WTC11 (cell line): ENCODE measurements at places on chromosomes 6 and 20.

- no peak for DNase-seq
Observed at GRCh38 chr6:103344554-103345163, 1515.1 kb downstream of the HACE1 start.

DNA sequence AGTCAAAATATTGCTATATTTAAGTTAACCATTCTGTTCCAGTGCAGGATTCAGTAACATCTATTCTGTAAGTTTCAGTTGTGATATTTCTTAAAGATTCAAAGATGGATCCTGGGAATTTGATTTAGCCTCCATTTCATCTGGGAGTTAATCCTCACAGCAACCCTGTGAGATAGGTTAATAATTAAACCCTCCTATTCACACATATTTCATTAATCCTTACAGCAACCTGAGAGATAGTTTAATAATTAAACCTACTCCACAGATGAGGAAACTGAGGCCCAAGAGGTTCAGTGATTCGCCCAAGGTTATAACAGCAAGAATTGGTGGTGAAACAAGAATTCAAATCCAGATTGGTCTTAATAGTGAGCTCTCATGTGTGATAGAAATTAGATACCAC lies 10.9 kb upstream of the ZBTB2 start:
- DNase-seq, result no peak

GRCh38 chr6:128242765-128243403 lies 277.5 kb downstream of the PTPRK start:
- no peak for DNase-seq

DNA sequence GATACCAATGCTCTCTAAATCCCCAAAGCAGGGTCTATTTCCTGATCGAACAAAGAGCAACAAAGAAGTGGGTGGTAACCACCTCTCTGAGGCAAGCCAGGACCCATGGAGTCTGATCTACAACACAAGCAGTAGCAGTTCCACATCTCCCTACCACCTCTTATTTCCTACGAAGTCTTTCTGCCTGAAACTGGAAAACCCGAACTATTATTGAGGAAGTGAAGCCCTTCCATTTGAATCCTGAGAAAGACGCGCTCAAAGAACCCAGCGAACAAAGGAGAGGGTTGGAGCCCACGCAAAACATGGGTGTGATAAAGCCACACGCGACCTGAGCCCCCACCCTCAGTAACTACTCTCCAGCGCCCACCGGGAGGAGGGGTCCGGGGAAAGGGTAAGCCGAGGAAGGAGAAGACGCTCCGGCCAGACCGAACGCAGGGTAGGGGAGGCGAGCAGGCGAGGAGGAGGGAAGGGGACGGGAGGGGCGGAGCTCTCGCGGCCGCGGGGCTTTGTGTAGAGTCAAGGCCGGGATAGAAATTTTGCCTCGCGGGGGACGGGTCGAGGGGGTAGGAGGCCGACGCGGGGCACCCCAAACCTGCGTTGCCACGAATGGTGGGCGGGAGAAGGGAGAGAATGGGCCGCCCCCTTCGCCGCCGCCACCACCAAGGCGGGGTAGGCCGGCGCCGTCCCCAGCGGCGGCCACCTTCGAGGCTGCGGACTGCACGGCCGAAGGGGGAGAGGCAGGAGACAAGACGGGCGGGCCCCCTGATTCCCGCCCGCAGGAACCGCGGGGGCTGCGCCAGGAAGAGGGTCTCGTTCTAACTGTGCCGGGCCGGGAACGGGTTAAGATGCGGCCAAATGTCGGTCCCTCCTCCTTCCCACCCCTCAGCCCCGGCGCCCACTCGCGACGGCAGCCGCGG lies 802 bp downstream of the HDAC2 start:
- DNase-seq, result peak; percentile 68

- no peak for DNase-seq
Observed at GRCh38 chr20:24016607-24017457, 28.3 kb upstream of the GGTLC1 start.

DNA sequence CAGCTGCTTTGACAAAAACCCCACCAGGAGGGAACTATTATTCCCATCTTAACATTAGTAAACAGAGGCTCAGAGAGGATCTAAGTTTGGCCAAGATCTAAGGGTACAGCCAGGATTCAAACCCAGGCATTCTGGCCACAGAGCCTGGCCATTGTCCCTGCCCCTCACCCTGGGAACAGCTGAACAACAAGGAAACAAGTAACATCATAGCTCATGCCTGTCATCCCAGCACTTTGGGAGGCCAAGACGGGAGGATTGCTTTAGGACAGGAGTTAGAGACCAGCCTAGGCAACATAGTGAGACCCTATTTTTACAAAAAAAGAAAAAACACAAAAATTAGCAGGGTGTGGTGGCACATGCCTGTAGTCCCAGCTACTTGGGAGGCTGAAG lies 27.5 kb downstream of the TOX2 start:
- DNase-seq, result no peak

GRCh38 chr6:1527073-1527457 lies 82.7 kb upstream of the FOXC1 start:
- peak; percentile 36 for DNase-seq

GRCh38 chr6:108781419-108782100 lies 66.7 kb upstream of the ARMC2 start:
- peak; percentile 62 for DNase-seq

GRCh38 chr6:44659726-44660125 lies 272.2 kb downstream of the CDC5L start:
- DNase-seq, result no peak

DNA sequence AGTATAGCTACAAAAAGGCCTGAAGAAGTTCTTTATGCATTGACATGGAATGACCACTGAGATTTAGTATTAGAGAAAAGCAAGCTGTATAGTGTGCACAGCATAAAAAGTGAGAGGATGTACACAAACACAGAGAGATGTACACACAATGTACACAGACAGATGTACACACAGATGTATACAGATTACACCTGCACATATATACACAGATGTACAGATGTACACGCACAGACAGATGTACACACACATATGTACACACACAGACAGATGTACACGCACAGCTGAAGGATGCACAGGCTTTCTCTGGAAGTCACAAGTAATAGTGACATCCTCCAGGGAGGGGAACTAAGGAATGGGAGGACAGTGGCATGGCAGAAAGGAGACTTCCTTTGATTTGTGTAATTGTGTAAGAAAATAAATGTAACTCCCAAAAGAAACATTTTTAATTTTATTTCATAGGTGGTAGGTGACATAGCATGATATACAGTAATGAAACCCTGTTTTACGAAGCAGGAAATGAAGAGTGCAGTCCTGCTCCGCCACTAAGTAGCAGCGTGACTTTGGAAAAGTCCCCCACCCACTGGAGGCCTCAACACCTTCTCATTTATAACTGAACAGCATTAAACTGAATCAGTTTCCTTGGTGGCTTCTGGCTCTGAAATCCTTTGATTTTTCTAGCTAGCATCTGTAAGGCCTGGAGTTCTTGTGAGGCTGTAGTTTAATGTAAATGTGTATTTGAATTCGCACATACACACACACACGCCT lies 14.1 kb downstream of the NFATC2 start:
- no peak for DNase-seq

GRCh38 chr6:8543714-8544113 lies 108.4 kb upstream of the SLC35B3 start:
- DNase-seq, result no peak

DNA sequence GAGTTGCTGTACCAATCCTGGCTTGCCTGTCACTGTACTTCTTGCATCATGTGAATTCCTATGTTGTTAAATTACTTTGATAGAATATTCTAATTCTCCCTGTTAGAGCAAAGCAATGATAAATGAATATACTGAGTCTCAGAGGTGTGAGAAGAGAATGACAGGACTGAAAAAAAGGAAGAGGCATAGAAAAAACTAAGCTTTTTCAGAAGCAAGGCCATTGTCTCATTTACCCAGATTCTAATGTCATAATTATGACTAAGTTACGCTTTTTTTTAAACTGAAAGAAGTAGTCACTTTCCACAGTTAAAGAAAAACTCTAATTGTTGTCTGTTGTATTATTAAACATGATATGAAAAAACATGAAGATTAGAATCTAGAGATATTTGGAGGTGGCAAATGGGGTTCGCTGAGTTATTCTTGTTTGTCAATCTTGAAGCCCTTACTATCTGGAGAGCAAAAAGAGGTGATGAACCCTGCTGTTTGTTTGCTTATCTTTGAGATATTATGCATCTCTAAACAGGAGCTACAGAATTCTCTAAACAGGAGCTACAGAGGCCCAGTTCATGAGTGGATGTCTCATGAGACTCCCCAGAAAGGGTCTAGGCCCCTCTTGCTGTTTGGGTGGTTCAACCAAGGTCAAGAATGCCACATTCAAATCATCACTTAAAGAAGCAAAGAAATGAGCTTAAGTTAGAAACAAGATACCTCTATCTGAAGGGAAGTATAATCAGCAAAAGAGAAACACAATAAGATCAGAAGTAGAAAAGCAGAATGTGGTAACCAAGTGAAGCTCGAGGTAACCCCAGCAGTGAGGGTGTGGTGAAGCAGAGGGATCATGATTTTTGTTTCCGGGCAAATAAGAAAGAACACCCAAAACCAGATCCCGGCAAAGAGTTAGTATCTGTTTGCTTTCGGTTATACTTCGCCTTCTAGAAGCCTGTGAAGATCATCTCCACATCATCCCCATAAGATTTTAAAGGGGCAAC lies 33.3 kb upstream of the THEMIS start:
- no peak for DNase-seq

DNA sequence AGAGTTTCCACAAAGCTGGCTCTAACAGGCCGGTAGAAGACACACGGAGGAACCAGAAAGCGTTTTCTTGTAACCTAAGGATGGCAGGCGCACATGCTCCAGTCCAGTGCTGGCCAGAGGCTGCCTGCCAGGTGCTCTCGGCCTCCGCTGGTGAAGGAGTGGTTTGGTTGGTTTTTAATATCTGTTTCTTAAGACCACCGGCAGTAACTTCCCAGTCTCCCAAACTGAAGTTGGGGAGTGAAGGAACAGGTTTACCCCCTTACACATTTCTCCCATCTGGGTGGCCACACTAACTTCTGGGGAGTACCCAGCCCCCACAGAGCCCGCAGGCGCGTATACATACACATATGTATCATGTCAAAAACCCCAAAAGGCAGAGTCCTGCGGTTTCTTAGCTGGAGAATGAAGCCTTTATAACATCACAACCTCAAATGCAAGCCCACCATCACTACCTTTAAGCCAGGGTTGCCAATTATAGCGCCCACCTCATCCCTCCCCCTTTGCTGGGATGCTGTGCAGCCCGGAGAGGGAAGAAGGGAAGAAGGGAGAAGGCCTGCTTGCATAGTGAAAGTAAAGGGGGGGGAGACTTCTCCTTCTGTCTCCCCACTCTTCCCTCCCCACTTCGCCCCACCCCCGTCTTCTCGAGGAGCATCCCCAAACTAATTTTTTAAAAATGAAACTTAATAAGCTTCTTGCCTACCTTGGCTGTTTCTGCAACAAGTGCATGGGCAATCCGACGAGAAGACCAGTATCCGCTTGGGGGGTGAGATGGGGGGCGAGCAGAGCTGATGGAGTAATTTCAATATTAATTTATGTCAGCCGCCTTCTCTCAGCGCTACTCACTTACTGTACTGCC lies 1.0 kb downstream of the TRERF1 start:
- no peak for DNase-seq

GRCh38 chr6:143276436-143276835 lies 174.1 kb downstream of the ADAT2 start:
- DNase-seq, result no peak

DNA sequence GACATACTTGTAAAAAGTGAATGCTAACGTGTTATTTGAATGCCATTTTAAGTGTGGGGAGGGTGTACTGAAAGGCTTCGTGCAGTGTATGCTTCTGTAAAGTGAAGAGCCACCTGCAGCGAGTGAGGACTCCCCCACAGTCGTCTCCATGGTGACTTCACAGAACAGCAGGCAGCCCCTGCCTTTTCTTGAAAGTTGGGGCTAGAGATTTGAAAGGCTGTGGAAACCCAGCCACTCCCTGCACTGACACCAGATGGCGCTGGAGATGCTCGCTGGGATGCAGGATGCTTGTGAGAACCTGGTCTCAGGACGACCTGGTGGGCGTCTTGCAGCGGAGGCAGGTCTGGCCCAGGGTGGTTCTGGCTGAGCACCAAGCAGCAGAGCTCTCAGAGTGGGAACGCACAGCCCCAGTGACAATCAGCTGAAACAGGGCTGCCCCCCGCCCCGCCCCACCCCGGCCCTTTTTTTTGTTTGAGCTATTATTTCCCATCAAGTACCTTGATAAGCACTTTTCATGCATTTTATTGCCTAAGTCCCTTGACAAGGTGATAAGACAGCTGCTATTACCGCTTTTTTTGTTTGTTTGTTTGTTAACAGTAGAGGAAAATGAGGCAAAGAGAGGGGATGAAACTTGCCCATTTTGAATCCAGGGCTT lies 150.3 kb downstream of the SYCP2 start:
- DNase-seq, result peak; percentile 87

GRCh38 chr6:90158936-90159335 lies 137.7 kb downstream of the BACH2 start:
- DNase-seq, result no peak

DNA sequence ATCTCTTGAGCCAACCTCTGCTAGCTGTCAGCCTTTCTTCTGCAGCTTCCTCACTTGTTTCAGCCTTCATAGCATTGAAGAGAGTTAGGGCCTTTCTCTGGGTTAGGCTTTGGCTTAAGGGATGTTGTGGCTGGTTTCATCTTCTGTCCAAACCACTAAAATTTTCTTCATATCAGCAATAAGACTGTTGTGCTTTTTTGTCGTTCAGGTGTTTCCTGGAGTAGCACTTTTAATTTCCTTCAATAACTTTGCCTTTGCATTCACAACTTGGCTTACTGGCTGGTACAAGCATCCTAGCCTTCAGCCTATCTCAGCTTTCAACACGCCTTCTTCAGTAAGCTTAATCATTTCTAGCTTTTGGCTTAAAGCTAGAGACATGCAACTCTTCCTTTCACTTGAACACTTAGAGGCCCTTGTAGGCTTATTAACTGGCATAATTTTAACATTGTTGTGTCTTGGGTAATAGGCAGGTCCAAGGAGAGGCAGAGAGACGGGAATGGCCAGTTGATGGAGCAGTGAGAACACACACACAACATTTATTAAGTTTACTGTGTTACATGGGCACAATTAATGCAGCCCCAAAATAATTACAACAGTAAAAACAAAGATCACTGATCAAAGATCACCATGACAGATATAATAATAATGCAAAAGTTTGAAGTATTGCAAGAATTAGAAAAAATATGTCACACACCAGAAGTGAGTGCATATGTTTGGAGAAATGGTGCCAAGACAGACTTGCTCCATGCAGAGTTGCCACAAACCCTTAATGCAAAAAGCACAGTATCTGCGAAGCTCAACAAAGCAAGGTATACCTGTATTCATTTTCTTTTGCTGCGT lies 98.6 kb downstream of the HIVEP1 start:
- no peak for DNase-seq

DNA sequence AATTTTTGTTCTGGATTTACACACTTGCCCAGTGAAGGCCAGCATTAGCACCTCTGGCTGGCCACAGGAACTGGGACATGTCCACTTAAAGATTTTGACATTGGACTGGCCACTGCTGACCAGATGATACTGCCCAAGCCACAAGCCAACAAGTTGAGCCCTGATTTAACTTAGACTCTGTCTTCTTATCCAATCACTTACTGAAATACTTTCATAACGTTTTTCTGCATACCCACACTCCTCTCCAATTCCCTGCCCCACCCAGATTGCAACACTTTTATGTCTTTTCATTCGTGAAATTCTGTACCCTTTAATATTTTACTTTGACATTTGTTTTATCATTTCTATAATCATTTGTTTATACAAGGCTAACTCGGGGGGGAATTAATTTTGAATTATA lies 170.3 kb upstream of the TAB2 start:
- DNase-seq, result no peak

GRCh38 chr6:100468016-100468622 lies 3.4 kb upstream of the SIM1 start:
- no peak for DNase-seq
